Endodermal cell (in vitro differentiated cells): ENCODE measurements at places on chromosomes 1 and 21. TPM values are rescaled to one million over a fixed set of nuclear protein-coding genes. Genes with fewer than 3 reads are reported as not detected.

The CDA gene
- total RNA-seq: 24.3 and 26.2 TPM in 2 replicates

The CORT gene
- 0.29 and 0.53 TPM in 2 replicates for total RNA-seq

The CTH gene
- total RNA-seq: 19.1 and 19.6 TPM in 2 replicates

The ZBTB8B gene
- 2.5 to 5.1 TPM (median 5.0 TPM) in 3 replicates for total RNA-seq

DNA sequence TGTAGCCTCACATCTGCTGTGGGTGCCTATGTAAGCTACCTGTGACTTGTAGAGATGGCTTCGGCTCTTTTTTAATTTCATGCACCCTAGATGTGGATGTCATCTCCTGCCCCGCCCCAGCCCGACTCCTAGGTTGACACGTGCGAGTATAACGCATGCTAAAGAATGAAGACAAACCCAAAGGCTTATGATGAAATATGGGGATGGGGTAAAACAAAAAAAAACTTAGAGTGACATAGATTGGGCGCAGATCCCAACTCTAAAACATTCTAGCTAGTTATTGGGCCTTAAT is 613 bp upstream of the ERO1B start:
- H3K4me3 ChIP-seq: peak overlapping the region; percentile 85
- no peak for DNase-seq
- H3K27ac ChIP-seq: no peak overlapping the region
- peaks cover 7% of the 10 kb centered on the region for H3K4me1 ChIP-seq
- no peaks in the 10 kb centered on the region for H3K36me3 ChIP-seq

DNA sequence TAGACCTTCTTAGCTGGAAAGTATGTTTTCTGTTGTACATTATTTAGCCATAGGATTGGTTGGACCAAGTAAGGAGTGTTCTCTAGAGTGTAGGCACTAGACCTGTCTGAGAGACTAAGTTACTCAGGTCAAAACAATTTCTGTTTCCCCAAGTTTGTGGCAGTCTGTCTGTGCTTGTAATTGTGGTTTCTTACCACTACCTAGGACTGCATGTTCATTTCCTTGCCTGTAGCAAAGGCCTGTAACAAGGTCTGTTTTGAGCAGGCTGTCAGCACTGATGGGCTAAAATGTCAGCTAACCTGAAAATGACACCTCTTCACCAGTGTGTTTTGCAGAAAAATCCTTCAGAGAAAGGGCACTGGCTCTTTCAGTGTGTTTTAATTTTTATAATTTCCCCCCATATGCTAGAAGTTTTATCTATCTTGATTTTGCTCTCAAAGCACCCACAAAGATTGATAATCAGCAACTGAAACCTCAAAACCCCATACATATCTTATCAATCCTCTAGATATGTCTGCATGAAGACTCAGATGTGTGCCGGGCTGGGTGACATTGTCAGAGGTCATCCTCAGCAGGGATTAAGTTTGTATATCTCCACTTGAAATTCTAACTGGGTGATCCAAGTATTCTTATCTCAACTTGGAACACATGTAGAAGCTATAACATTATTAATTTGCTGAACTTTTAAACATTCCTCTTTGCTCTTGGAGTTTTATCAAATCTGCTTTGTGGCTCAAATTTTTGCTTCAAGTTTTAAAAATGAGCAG is 50.7 kb upstream of the ST6GALNAC3 start:
- DNase-seq: no peak
- no peak overlapping the region for H3K4me3 ChIP-seq
- H3K27me3 ChIP-seq: no peaks in the 10 kb centered on the region
- no peaks in the 10 kb centered on the region for H3K4me1 ChIP-seq
- no peak overlapping the region for H3K27ac ChIP-seq
- H3K36me3 ChIP-seq: no peaks in the 10 kb centered on the region

DNA sequence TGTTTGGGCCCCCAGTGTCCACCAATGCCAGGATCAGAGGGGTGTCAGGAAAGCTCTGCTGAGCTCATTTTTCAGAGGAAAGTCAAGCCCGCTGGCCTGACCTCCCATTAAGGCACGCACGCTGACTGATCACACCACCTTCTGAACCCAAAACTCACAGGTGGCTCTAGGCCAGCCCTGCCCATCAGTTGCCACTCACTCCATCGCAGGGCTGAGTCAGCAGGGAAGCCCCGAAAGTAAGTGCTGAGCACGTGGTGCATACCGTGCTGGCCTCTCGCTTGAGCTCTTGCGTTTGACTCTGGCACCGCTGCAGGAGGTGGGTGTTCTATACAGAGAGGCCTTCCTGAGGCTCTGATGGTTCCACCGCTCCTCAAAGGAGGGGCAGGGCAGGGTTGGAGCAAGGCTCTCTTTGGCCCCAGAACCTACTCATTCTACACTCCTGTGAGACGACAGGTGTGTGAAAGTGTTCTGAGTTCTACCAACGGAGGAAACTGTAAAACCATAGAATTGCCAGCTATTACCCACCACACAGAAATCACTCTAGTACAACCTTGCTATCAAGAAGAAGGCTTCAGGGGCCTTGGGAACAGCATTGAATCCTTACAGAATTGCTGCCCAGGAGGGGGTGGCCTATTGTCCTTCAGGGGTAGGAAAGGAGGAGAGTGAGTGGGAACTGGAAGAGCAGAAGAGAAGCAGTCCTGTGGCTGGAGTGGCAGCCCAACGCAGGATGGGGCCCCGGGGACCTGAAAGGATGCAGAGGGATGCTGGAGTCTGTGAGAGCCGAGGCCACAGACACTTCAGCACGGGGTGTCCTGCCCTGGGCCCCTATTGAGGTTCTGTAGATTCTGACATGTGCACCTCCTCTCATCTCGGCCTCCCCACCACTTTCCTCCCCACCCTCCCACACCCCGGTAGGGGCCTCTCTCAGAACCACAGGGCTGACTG is 214.7 kb upstream of the EDN2 start:
- no peaks in the 10 kb centered on the region for H3K4me1 ChIP-seq
- no peaks in the 10 kb centered on the region for H3K27me3 ChIP-seq
- H3K36me3 ChIP-seq: no peaks in the 10 kb centered on the region
- no peak for DNase-seq
- no peak overlapping the region for H3K4me3 ChIP-seq
- H3K27ac ChIP-seq: no peak overlapping the region
